Natural killer cell (primary cell): ENCODE measurements at places on chromosomes 6 and 20. TPM values are rescaled to one million over a fixed set of nuclear protein-coding genes. Genes with fewer than 3 reads are reported as not detected.

- no peak for DNase-seq
These were observed 69.6 kb downstream of the JAG1 start for GRCh38 chr20:10603971-10604864.

The TAGAP gene
- 291 TPM for total RNA-seq

The RBPJL gene
- not detected for total RNA-seq

- no peak for DNase-seq
These were observed 1.9 kb upstream of the CDYL start for GRCh38 chr6:4774296-4774695.

DNA sequence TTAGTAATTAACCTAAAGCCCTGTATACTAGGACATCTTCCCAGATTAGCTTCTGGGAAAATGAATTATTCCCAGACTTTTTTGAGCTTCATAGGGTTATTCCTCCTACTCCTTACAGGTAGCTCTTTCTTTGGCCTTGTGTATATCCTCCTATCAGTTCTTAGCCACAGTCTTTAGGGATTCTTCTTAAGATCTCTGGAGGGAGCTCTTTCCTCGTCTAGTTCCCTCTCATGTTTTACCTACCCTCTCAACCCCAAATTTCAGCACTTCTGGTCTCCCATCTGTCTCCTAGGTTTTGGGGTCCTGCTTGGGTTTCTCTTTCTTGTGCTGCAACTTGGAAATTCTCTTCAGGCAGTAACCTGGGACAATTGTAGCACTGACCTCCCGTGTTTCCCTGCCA is 46.4 kb upstream of the SLC35B3 start:
- DNase-seq: no peak

DNA sequence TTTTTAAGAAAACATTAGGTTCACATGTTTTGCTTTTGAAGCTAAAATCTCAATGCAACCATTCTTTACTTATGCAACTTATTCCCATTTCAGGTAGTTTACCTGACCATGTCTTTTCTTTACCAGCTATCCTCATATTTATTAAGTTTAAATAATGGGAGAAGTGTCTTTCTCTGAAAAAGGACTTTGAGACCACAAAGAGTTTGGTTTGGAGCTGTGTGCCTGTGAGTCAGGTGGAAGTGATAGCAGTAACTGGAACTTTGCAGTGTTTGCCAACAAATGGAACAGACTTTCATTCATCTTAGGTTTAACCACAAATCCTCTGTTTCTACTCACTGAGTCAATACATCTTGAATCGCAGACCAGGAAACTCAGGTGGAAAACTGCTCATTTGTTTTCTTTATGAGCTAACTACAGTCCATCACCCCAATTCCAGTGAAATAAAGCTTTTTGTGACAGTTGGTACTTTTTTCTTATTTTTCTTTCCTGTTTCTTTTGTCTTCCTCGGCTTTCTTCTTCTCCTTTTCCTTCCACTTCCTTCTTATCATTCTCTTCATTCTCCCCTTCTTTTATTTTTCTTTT is 148.3 kb upstream of the RIN2 start:
- DNase-seq: no peak

DNA sequence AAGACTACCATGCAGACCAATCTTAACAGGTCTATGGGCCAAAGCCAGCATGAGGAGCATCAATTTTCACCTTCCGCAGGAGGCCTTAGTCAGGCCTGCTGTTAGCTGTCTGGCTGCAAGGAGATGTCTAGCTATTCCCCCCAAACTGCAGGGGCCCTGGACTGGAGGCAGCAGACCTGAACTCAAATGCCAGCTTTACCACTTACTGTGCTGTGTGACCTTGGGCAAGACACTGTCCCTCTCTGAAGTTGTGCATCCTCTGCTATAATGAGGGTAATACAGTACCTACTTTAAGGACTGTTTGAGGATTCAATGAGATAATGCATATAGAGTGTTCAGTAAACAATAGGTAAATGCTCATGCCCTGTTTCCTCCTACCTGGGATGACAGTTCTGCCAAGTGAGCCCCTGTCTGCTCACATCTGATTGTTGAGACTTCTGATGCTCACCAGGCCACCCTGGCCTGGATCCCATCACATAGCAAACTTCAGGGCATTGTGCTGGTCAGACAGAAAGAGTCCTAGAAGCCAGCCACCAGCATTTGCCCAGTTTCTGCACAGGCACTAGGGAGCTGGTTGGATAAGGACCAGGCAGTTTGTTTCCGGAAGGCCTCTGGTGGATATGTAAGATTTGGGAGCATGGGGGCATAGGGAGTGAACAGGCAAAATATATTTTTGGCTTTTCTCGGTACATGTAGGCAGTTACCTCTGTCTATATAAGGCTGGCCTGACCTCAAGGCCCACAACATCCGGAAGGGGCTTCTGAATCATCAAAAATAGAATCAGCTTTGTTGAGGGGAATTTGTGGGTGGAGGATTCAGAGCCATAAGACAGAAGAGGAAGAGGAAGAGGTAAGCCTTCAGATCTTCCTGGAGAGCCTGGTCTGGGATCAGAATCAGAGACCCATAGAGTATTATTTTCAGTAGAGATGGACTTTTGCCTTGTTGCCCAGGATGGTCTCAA is 2.3 kb upstream of the OCSTAMP start:
- peak; percentile 60 for DNase-seq

- no peak for DNase-seq
These were observed 1.8 kb downstream of the FASTKD5 start for GRCh38 chr20:3157817-3158216.

The OXT gene
- total RNA-seq: not detected

The FAM209A gene
- total RNA-seq: 4.0 TPM

DNA sequence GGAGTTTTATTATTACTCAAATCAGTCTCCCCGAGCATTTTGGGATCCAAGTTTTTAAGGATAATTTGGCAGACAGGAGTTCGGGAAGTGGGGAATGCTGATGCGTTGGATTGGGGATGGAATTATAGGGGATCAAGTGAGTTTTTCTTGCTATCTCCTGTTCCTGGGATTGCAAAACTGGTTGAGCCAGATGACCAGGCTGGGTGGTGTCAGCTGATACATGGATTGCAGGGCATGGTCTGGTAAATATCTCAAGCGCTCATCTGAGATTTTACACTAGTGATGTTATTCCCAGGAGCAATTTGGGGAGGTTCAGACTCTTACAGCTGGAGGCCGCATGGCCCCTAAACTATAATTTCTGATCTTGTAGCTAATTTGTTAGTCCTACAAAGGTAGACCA is 54.7 kb downstream of the ENPP1 start:
- DNase-seq: no peak

GRCh38 chr20:49476016-49476355 is 6.5 kb downstream of the KCNB1 start:
- no peak for DNase-seq

DNA sequence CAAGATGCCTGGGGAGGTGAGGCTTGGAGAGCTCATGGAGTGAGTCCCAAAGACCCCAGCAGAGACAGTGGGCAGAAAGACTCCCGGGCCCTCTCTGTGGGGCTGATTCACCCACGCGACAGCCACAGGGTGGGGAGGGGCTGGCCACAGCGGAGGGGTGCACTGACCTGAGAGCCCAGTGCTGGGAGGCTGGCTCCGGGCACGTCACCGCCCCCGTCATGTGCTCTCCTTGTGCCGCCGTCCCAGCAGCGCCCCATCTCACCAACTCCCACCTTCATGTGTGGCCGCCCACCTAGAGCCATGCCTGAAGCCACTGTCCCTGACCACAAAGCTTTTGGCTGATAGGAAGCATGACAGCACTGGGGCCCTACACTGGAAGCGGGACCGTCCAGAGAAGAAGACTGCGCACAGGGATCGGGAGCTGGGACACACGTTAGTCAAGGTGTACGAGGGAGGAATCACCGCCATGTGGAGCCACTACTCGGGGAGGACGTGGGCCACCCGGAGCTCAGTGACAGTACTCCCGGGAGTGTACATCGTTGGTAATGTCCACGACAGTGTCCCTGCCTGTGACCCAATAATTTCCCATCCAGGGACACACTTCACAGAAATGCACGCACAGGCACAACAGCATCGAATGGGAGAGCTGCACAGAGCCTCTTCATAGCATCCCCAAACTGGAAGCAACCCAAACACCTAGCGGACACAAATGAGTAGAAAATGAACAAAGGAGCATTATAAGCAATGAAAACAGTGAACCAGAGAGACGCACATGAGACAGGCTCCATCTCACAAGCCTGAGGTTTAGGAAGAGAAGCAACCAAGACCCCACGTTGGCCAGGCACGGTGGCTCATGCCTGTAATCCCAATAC is 28.4 kb upstream of the FOXC1 start:
- no peak for DNase-seq

DNA sequence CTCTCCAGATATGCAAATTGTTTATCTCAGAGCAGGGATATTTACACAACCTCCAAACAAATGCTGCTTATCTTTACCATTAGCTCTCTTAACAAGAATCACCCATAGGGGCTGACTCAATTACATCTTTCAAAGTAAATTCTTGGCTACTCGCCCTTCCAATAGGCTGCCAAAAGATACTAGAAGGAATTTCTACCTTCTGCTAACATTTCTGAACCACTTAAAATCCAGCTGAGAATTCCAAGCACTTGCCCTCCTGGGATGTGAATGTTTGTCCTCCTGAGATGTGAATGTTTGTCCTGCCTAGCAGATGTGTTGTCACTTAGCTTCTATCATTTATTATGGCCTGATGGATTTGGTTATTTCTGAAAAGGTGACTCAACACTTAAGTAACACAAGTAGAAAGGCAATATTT is 388.0 kb downstream of the GJA1 start:
- no peak for DNase-seq

DNA sequence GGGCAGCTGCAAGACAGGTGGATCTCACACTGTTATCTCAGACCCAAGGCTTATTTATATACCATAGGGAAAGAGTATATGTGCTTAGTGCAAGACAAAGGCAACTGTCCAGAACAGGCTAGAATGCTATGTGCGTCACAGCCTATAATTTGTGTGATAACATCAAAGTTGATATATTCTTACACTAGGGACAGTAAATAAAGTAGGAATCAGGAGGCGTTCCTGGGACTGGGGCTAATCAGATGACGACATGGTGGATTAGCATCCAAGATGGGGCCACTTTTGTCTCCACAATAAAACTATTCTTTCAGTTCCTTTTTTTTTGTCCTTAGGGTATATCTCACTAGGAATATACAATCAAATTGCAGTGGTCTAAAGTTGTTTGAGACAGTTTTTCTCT is 54.9 kb upstream of the IER3 start:
- no peak for DNase-seq

GRCh38 chr20:38987777-38988176 is 25.6 kb downstream of the DHX35 start:
- no peak for DNase-seq

- peak; percentile 65 for DNase-seq
These were observed 207.3 kb downstream of the GMDS start for GRCh38 chr6:2038092-2038491.

GRCh38 chr20:46020555-46020954 is 8.5 kb upstream of the SLC12A5 start:
- no peak for DNase-seq

- no peak for DNase-seq
These were observed 217.1 kb downstream of the FARS2 start for GRCh38 chr6:5478380-5478779.
